Panc1 (cell line): ENCODE measurements at places on chromosomes 1 and 21. TPM values are rescaled to one million over a fixed set of nuclear protein-coding genes. Genes with fewer than 3 reads are reported as not detected.
A peak's percentile ranks its signal among the peaks of the same experiment; 100 is the strongest.

DNA sequence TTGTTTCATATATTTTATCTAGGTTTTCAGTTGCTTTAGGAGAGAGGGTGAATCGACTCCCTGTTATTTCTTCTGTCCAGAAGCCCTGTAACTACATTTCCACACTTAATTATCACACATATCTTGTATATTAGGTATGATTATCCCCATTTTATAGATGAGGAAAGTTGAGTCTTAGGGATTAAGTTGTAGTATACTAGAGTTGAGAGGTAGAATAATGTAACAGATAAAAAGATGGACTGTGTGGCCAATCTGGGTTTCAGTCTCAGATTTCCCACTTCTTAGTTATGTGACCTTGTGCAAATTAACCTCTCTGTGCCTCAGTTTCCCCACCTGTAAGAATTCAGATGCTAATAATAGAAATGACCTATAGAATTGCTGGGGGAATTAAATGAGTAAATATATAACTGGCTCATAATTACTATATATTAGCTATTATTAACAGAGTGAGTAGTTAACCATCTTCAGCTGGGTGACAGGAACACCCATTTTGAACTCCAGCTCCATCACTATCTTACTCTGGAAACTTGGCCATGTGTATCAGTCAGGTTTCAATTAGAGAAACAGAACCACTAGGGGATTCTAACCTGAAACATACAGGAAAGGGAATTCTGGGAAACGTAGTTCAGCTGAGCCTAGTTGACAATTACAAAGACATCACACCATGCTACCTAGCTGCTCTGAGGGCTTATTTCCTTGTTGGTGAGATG lies 20.4 kb upstream of the FOXO6 start:
- no peaks in the 10 kb centered on the region for H3K36me3 ChIP-seq
- H3K4me1 ChIP-seq: peaks cover 14% of the 10 kb centered on the region
- no peak overlapping the region for H3K27ac ChIP-seq
- no peak overlapping the region for H3K4me3 ChIP-seq
- DNase-seq: no peak

Gene RAB7B
- 0.05 TPM for total RNA-seq

GRCh38 chr1:231750296-231750695 lies 123.7 kb downstream of the DISC1 start:
- no peaks in the 10 kb centered on the region for H3K27me3 ChIP-seq
- DNase-seq: no peak
- no peaks in the 10 kb centered on the region for H3K4me1 ChIP-seq
- H3K36me3 ChIP-seq: no peaks in the 10 kb centered on the region

DNA sequence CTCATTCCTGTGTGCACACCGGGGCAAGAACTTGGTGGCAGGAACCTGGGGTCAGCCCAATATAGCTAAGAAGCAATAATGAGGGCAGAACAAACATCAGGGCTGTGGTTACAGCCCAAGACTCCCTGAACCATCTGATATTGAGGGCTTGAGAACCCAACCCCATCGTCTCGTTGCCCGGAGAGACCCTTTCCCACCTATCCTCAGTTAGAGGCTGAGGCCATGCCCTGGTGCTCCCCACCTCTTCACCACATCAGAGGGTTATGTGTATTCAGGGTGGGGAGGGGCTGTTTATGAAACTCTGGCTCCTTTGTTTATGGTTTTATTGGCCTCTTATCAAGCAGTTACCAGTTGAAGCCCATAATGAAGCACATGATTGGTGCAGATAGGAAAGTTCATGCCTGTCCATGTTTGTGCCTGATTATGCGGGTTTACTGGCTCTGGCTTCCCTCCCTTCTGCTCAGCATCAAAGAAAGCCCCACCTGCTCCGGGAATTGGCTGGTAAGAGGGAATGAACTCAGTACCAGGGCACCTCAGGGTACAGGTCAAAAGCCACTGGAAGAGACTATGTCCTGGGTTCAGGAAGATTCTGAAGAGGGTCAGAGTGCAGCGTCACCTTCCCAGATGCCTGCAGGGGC lies 14.5 kb downstream of the NUAK2 start:
- peak overlapping the region; percentile 21; the same call in 1 of the 2 replicates for H3K27ac ChIP-seq
- no peaks in the 10 kb centered on the region for H3K27me3 ChIP-seq
- peaks cover 10% of the 10 kb centered on the region for H3K36me3 ChIP-seq
- peaks cover 23% of the 10 kb centered on the region for H3K4me1 ChIP-seq
- no peak for DNase-seq

Gene PLA2G2D
- not detected for total RNA-seq

Gene DNALI1
- total RNA-seq: 0.36 TPM

Gene FCRL6
- total RNA-seq: not detected

Gene IL20
- total RNA-seq: not detected

Gene S100A14
- 0.57 TPM for total RNA-seq

DNA sequence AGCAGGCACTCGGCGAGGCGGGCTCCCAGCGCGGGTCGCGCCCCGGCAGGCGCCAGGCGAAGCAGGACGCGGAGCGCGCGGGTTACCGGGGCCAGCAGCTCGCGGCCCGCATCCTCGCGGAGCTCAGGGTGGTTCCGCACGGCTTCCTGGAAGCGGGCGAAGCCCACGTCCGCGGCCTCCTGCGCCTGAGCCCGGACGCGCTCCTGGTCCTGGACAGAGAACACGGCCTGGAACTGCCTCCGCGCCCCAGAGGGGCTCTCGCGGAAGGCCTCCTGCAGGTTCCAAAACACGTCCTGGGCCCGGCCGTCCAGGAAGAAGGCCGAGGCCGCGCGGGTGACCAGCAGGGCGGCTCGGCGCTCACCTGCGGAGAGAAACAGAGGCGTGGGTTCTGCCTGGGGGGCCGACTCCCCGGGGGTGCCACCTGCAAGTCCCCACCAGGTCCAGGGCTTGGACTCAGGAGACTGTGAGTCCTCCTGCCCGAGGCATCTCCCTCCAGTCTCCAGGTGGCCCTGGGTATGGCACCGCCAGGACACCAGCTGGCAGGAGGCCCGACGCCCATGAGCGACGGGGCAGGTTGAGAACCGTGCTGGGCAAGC lies 11.4 kb downstream of the TTC34 start:
- DNase-seq: no peak
- H3K27ac ChIP-seq: no peak overlapping the region
- H3K4me3 ChIP-seq: no peak overlapping the region
- no peaks in the 10 kb centered on the region for H3K4me1 ChIP-seq
- no peaks in the 10 kb centered on the region for H3K36me3 ChIP-seq

Gene NR5A2
- 4.3 TPM for total RNA-seq

GRCh38 chr1:46757956-46758528 lies 39.1 kb upstream of the EFCAB14 start:
- no peaks in the 10 kb centered on the region for H3K4me1 ChIP-seq
- no peak overlapping the region for H3K27ac ChIP-seq
- no peaks in the 10 kb centered on the region for H3K36me3 ChIP-seq
- peaks cover 9% of the 10 kb centered on the region; the same call in 1 of the 2 replicates for H3K27me3 ChIP-seq

GRCh38 chr1:219430419-219430818 lies 182.5 kb downstream of the ZC3H11B start:
- DNase-seq: no peak
- no peaks in the 10 kb centered on the region for H3K4me1 ChIP-seq
- H3K36me3 ChIP-seq: no peaks in the 10 kb centered on the region

DNA sequence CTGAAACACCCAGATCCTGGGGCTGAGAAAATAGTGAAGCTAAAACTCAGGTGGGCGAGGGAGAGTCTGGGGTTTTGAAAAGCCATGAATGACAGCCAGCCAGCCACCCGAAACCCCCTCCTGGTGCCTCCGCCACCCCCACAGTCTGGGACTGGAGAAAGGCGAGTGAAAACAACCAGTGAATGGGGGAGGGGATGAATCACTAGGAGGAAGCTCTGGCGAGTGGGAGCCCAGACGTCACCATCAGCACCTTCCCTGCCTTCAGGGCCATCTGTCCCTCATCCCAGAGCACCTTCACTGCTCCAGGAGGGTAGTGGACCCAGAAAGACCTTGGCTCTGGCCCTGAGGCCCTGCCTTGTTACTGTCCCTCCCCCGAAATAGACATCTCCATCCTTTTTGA lies 9.2 kb downstream of the RORC start:
- peaks cover 3% of the 10 kb centered on the region; the same call in 1 of the 2 replicates for H3K4me1 ChIP-seq
- H3K27ac ChIP-seq: no peak overlapping the region
- H3K27me3 ChIP-seq: no peaks in the 10 kb centered on the region
- DNase-seq: no peak
- H3K36me3 ChIP-seq: no peaks in the 10 kb centered on the region

DNA sequence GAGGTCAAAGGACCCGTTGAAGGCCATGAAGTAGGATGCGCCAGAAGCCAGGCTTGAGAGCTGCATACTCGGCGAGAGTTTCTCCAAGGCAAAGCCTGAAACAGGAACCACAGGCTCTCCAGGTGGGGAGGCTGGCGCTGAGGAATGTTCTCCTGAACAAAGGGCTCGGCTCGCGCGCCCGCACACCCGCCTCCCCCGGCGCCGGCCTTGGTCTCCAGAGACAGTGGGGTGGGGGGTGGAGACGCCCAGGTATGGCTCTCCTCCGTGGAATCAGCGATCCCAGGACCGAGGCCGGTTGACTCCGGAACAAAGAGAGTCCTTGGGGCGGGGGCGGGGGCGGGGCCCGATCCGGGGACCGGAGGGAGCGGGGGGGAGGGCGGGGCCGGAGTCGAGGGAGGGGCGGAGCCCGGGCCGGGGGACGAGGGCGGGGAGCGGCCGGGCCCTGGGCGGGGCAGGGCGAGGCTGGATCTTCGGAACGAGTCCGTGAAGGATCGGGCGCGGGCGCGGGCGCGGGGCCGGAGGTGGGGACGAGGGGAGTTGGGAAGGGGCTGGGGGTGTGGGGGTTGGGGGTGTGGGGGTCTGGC lies 85.0 kb downstream of the NKAIN1 start:
- H3K4me1 ChIP-seq: peaks cover 8% of the 10 kb centered on the region
- no peaks in the 10 kb centered on the region for H3K36me3 ChIP-seq
- peak overlapping the region; percentile 98 for H3K27ac ChIP-seq
- peak overlapping the region; percentile 74 for H3K4me3 ChIP-seq
- DNase-seq: no peak

GRCh38 chr1:20964540-20965484 lies 177.7 kb upstream of the HP1BP3 start:
- H3K36me3 ChIP-seq: peaks cover 6% of the 10 kb centered on the region; the same call in 1 of the 2 replicates
- no peaks in the 10 kb centered on the region for H3K4me1 ChIP-seq

- no peak for DNase-seq
- H3K36me3 ChIP-seq: no peaks in the 10 kb centered on the region
- peak overlapping the region; percentile 6; the same call in 1 of the 2 replicates for H3K4me3 ChIP-seq
- peak overlapping the region; percentile 81 for H3K27ac ChIP-seq
- H3K27me3 ChIP-seq: no peaks in the 10 kb centered on the region
These were observed 108.5 kb upstream of the IPO9 start for GRCh38 chr1:201720522-201720844.

Gene IGFN1
- not detected for total RNA-seq

Gene METTL18
- 4.1 TPM for total RNA-seq

- no peak for DNase-seq
- H3K4me1 ChIP-seq: no peaks in the 10 kb centered on the region
- H3K27me3 ChIP-seq: no peaks in the 10 kb centered on the region
- no peak overlapping the region for H3K27ac ChIP-seq
These were observed 20.2 kb upstream of the IVNS1ABP start for GRCh38 chr1:185337246-185337645.

Gene UBE2U
- not detected for total RNA-seq

Gene MTARC2
- 10.1 TPM for total RNA-seq

Gene RCSD1
- 1.4 TPM for total RNA-seq

DNA sequence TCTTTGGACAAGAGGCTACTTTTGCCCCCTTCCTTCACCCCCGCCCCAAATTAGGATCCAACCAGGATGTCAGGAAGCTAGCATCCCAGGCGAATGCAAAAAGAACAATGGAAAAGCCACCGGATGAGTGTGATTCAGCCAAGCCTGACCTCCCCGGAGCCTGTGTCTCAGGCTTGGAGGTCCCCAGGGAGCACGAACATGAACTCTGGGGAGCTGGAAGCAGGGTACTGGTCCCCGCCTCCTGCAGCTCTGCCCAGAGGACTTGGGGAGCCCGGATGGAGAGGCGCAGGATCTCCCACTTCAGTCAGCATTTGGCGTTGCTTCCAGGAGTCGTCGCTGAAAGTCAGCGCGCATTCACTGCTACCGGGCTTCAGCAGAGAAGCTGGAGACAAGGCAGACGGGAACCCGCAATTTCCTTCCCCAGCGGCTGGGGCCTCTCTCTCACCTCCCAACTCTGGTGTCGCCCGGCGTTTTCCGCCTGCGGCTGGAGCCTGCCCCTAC lies 1.8 kb upstream of the TBX15 start:
- no peak for DNase-seq
- no peaks in the 10 kb centered on the region for H3K36me3 ChIP-seq
- 0 out of 2 replicates have a peak, but pooled peaks cover 5% of the 10 kb centered on the region for H3K4me1 ChIP-seq
- H3K4me3 ChIP-seq: no peak overlapping the region

GRCh38 chr1:241641773-241642592 lies 1.8 kb upstream of the CHML start:
- H3K27me3 ChIP-seq: no peaks in the 10 kb centered on the region
- H3K4me3 ChIP-seq: no peak overlapping the region
- no peak for DNase-seq
- no peaks in the 10 kb centered on the region; the same call in 1 of the 2 replicates for H3K36me3 ChIP-seq
- peaks cover 10% of the 10 kb centered on the region; the same call in 1 of the 2 replicates for H3K4me1 ChIP-seq

Gene GUCA2A
- not detected for total RNA-seq

DNA sequence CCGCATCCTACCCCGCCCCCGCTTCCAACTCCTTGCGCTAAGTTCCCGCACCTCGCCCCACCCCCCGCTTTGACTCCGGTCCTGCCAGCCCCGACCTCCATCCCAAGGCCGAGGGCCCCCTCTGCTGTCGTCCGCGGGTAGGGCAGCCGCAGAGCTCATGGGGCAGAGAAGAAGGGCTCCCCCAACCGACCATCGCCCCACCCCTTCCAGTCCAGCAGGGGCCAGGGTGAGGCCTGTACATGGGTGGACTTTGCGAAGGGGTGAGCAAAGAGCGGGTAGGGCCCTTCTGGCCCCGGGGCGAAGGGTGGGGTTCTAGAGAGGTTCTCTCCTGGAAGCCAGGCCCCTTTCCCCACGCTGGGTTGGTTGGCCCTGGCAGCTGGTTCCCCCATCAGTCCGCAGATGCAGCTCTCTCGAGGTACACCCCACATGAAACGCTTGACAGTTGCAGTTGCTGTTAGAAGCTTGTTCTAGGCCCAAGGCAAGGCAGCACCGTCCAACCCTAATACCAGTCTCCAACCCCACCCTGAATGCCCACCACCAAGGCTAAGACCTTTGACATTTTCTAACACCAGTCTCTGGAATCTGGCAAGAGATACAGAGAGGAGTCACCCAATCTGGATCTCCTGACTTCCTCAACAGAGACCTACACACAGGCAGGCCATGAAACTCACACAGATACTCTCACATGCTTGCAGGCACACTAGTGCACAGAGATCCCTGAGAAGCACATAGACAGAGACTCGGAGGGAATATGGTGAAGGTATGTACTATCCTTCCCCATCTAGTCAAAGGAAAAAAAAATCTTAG lies 25.3 kb upstream of the ADGRB2 start:
- H3K4me1 ChIP-seq: 0 out of 2 replicates have a peak, but pooled peaks cover 14% of the 10 kb centered on the region
- H3K36me3 ChIP-seq: no peaks in the 10 kb centered on the region
- H3K27ac ChIP-seq: peak overlapping the region; percentile 18; the same call in 1 of the 2 replicates
- H3K4me3 ChIP-seq: peak overlapping the region; percentile 53

Gene CLDN8
- not detected for total RNA-seq

DNA sequence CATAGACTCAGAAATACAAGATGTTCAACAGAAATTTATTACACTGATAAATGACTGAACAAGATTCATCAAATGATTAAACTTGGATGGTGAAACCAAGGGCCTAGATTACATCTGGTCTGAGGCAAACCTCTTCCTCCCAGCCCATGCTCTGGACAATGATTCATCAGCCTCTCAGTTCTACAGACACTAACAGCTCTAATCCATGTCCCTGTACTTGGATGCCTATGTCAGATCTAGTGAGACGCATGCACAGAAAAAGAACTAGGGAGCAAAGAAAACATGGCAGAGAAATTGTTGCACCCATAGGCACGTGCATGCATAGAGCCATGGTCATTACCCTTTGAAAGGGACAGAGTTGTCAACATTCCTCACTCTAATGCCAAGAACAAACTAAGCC lies 250.1 kb downstream of the KCNH1 start:
- no peak overlapping the region for H3K4me3 ChIP-seq
- H3K4me1 ChIP-seq: no peaks in the 10 kb centered on the region
- H3K36me3 ChIP-seq: no peaks in the 10 kb centered on the region
- H3K27ac ChIP-seq: no peak overlapping the region
- no peaks in the 10 kb centered on the region for H3K27me3 ChIP-seq

Gene LCE3D
- not detected for total RNA-seq
